ENCODE measurements at places on chromosomes 4 and X.

- peak; percentile 52 for DNase-seq
Measured at GRCh38 chr4:41216294-41217019, 2.1 kb upstream of the APBB2 start.

- DNase-seq = no peak
Measured at GRCh38 chr4:24639714-24640113, 55.4 kb upstream of the DHX15 start.

DNA sequence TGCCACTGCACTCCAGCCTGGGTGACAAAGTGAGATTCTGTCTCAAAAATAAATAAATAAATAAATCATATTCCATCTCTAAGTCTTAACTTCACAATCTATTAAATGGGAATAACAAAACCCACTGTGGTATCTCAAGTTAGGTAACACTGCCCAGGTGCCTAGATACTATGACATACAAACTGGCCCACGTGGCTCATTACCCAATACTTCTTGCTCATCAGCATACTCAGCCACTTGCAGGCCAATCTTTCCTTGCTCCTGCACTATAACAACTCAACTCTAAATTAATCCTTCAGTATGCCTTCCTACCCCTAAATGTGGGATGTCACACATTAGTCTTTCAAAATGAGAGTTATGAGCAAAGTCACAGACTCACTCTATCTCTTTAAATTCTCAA, 230.1 kb downstream of the OPHN1 start:
- no peak for DNase-seq

DNA sequence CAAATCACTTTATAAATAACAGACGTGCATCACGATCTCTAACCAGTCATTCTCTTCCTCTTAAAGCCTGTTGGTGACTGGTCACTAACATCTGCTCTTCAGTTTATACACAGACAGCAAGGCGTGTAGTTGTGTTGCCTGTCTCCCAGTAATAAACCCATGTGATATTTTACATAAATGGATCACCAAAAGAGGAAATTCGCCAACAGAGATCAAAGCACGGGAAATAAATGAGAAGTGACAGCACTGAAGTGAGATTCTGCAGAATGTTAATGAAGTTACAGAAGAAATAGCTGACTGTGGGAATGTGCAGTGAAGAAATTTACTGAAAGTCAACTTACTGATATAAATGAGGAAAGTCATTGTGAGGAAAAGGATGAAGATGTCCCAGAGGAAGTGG, 47.0 kb downstream of the AFF1 start:
- DNase-seq = no peak

- no peak for DNase-seq
Measured at GRCh38 chr4:92307181-92307580, 3.4 kb downstream of the GRID2 start.

DNA sequence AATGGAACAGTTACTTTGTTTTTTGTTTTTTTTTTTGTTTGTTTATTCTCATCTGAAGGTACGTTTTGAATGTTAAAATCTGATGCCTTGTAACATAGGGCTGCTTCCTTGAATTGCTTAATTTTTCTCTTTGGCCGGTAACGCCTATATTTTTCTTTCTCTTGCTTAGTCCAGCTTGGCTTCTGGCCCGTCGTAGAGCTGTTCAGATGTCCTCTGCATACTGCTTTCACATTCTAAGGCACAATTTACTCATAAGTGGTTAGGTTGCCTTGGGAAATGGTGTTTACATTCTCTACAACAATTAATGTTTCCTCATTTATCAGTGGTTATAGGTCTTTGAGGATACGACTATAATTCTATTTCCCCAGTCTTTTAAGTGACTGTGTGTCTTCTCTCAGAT, 7.9 kb downstream of the NONO start:
- DNase-seq = no peak

- no peak for DNase-seq
Measured at GRCh38 chrX:37434362-37434761, 85.2 kb downstream of the PRRG1 start.

GRCh38 chrX:133999031-133999705, 13.8 kb upstream of the GPC3 start:
- DNase-seq = no peak

DNA sequence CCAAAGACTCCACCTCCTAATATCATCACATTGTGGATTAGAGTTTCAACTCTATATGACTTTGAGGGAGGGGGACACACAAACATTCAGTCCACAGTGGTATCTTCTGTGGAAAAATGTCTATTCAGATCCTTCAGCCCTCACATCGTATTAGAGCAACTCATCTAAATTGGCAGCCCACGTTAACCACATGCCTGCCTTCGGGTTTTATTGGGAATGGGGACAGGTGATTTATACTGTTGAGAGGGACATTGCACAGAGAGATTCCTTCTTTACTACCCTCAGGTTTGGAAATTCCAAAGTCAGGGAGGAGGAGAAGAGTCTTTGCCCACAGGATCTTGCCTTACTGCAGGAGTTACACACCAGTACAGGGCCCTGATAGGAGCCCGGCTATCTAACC, 372.5 kb downstream of the AFF2 start:
- DNase-seq = no peak

- DNase-seq = no peak
Measured at GRCh38 chrX:96791559-96791958, 92.1 kb upstream of the RPA4 start.

- no peak for DNase-seq
Measured at GRCh38 chr4:68736813-68737212, 66.4 kb upstream of the UGT2B15 start.

DNA sequence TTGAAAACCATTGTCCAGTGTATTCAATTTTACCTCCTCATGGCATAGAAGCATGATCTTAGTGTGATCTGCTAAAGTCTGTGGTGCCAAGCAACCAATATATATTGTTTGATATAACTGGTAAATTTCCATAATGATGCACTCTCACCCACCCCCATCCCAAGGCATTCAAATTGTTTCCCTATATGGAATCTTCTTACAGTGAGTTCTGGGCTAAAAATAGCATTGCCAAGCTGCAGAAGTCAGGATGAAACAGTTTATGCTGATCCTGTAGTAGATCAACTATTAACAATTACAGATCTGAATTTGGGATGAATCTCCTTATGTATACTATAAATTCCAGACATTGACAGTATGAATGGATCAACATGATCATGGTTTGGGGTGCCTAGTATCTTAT, 20.9 kb downstream of the FGF13 start:
- DNase-seq = no peak

DNA sequence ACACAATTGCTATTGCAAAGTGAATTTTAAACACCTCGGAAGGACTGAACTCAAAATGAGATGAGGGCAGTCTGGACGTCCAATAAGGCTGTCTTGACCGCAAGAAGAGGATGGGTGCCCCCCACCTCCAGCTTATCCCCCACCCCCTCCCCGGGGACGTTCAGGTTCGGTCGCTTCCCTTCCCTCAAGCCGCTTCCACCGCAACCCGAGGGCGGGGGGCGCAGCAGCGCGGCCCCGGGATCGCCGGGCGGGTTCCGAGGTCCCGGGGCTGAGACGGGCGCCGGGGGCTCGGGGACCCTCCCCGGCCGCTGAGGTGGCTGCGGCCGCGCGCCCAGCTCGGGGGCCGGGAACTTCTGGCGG, 480 bp downstream of the USP46 start:
- no peak for DNase-seq

GRCh38 chr4:150072471-150072870, 5.8 kb upstream of the DCLK2 start:
- no peak for DNase-seq

- DNase-seq = no peak
Measured at GRCh38 chrX:69096963-69097362, 68.3 kb downstream of the PJA1 start.

DNA sequence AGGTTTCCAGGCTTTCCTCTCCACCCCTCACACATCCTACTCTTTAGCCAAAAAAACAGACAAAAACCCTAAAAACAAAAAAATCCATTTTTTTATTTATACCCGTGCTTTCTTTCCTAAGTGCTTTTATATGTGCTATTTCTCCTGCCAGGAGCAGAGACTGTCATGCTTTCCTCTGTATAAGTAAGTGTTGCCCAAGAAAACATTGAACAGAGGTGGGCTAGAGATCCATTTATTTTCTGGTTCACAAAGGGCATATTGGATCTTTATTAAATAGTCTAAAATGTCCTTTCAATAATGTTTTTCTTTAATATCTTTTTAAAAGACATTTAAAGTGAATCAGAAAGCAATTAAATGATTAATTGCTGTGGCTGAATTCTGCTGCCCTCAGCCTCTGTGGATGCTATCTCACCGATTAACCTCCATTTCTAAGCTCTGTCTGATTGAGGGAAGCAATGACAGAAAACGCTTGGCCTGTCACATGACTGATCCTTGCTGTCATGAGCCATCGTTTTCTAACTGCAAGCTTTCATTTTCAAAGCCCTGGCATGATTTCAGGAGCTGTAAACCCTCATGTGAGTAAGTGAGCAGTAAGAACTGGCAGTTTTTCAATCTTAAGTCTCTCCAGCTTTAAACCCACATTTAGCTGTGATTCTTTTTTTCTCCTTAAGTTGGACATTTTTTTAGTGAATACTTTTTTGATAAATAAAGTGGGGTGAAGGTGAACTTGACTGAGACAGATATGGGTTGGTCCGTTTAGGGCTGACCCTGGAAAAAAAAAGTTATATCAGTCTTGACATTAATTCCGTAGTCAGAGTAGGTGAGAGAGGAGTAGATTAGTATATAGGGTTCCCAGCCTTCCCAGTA, 180.7 kb upstream of the PGRMC2 start:
- DNase-seq = no peak

DNA sequence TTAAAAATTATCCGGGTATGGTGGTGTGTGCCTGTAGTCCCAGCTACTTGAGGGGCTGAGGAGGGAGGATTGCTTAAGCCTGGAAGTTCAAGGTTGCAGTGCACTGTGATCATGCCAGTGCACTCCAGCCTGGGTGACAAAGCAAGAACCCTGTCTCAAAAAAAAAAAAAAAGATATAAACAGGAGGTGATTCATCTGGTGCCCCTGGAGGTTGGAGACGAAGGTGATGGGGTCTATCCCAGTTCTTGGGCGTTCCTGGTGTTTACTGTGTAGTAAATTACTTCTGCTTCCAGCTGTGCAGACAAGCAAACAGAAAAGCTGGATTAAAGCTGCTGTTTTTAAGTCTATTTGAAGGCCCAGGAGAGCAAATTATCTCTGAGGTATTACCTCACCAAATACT, 19.9 kb downstream of the GPKOW start:
- DNase-seq = no peak

- DNase-seq = no peak
Measured at GRCh38 chr4:7761720-7762119, 177.9 kb downstream of the AFAP1 start.

GRCh38 chr4:103118166-103118565, 18.5 kb upstream of the BDH2 start:
- no peak for DNase-seq

DNA sequence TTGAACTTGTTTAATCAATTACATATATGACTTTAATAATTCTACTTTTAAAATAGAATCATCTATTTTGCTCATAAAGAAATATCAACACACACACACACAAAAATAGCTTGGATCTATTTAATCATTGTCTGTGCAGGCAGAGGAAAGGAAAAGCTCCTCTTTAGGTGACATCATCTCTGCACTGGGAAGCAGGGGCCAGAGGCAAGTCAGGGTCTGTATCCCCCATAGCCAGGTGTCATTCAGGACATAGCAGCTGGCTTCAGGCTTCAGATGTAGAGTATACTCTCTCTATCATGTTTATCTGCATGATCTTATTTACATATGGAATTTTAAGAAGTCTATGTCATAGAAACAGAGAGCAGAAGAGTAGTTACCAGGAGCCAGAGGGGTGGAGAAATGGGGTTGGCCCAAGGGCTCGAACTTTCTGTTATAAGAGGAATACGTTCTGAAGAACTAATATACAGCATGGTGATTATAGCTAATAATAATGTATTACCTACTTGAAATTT, 110.4 kb upstream of the LDB2 start:
- DNase-seq = no peak

DNA sequence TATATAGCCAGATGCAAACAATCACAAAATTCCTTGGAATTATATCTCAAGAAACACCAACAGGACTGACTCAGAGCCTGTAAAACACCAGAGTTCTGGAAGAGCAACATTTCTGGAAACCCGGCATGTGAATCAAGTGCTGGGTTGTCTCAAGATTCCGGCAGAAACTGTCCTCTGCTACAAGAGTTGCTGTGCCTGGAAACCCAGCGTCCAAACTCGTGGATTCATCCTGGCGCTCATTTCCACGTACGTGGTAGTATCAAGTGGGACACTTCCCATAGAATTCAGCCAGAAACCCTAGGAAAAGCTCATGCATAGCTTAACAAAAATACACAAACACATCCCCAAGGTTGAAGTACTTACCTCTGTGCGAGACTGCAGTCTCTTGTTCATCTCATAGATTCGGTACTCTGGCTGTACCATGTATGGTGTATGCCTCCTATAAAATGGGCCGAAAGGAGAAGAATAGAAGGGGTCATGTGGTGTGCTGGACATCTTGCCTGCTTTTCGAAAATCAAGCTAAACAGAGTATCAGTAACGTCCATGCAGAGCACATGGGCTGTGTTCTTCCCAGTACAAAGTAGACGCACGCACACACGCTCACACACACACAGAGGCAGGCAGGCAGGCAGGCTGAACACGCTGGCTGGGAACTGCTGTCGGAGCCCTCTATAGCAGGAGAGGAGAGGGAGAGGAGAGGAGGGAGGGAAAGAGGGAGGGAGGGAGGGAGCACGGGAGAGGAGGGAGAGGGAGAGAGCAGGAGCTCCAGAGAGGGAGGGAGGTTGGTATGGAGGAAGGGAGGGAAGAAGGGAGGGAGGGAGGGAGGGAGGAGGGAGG, at the start of gene LDB2:
LDB2 (minus strand) TSS at position 655 of the 837 bp plus-strand sequence.
- no peak for DNase-seq

DNA sequence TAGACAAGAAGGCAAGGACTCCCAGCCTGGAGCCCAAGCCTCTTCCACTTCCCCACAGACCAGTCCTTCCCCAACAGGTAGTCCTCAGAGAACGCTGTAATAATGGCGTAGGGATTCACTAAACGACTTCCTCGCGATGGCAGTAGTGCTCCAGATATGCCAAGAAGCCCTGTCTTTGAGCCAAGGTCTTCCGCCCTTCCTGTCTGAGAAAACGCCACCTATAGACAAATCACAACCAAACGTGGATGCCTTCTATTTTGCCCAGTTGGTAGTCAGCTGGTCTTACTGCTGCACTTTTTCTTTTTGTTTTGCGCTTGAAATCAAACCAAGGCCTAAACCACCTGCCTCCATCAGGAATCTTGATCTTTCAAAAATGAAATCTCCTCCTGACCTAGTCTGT, 203.3 kb downstream of the OR13H1 start:
- DNase-seq = peak; percentile 78

- no peak for DNase-seq
Measured at GRCh38 chr4:147334478-147334877, 146.4 kb upstream of the EDNRA start.
